Fibroblast of skin of left quadriceps (primary cell): ENCODE measurements at places on chromosomes 1 and 21.
A peak's percentile ranks its signal among the peaks of the same experiment; 100 is the strongest.

- no peak for DNase-seq
Measured at GRCh38 chr1:225911191-225912130, 12.6 kb downstream of the PYCR2 start.

GRCh38 chr1:182630586-182630985 lies 26.4 kb upstream of the RGS16 start:
- no peak for DNase-seq

DNA sequence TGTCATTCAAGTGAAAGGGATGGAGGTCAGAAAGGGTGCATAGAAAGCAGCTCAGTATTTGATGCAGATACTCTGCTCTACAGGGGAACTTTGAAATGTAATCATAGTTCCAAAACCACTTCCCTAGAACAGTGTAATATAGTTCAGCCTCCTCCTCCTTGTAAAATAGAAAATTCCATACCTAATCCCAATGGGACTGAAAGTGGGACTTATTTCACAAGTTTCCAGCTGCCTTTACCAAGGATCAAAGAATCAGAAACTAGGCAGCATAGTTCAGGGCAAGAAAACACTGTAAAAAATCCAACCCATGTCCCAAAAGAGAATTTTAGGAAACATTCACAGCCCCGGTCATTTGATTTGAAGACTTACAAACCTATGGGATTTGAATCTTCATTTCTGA lies 8.1 kb upstream of the TMCO2 start:
- no peak for DNase-seq

- DNase-seq: no peak
Measured at GRCh38 chr1:8684590-8684989, 132.8 kb downstream of the RERE start.

DNA sequence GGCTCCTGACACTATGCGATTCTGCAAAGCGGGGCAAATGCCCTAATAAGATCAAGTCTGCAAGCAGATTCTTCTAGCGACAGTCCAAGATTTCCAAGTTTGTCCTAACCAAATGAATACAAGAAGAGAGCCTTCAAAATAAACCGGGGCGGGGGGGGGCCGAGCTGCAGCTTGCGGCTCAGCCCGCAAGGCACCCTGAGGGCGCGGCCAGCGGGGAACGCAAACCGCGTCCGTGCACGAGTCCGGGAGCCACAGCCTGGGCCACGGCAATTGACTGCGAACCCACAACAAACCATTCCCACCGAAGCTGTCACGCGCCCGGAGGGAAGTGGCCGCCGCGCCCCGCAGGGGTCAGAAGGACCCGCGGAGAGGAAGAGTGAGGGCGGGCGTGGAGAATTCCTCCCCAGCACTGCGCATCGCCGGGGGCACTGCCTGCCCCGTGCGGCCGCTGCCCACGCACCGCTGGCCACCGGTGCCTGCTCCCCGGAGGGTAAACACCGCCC lies 687 bp downstream of the TGFBR3 start:
- DNase-seq: no peak

DNA sequence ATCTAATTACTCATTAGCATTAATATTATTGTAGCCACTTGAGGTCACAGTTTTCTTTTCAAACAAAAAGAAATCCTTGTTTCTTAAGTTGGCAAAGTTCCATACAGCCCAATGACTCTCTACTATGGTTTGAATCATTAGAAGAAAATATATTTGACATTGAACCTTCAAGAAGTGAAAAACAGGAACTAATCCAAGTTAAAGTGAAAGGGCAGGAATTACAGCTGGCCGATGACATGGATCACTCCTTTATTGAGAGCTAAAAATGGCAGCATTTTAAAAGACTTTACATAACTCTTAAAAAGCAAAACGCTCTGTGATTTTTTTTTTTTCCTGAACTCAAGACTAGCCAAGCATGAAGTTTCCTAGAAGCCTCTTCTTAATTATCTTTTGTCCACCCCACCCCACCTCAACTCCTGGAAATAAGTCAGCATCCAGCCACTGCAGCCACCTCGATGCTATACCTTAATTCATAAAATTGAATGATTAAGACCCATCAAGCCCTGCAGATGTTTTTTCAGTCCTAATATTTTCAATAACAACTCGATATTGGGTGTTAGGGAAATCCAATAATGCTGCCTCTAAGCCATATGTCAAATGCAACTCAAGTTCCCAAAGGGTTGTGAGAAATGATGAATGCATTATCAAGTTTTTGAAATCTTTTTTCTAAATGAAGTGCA lies 323.1 kb downstream of the HHIPL2 start:
- no peak for DNase-seq

- no peak for DNase-seq
Measured at GRCh38 chr1:161000736-161001480, 20.0 kb downstream of the F11R start.

DNA sequence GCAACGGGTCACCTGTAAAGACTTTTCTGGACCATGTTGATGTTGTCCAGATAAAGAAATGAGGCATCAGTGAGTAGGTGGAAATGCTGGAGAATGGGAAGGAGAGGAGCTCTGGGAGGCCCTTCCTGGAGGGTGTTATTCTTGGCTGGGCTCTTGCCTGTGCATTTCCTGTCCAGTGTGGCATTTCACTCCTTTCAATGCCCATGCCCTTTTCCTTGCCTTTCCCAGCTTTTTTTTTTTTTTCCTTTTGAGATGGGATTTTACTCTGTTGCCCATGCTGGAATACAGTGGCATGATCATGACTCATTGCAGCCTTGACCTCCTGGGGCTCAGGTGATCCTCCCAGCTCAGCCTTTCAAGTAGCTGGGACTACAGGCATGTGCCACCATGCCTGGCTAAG lies 11.8 kb downstream of the NOS1AP start:
- no peak for DNase-seq

GRCh38 chr1:223207293-223208066 lies 64.4 kb upstream of the TLR5 start:
- DNase-seq: peak; percentile 32

- no peak for DNase-seq
Measured at GRCh38 chr1:211579440-211580302, 710 bp upstream of the SLC30A1 start.

GRCh38 chr1:47727051-47727696 lies 270.0 kb downstream of the TRABD2B start:
- no peak for DNase-seq

DNA sequence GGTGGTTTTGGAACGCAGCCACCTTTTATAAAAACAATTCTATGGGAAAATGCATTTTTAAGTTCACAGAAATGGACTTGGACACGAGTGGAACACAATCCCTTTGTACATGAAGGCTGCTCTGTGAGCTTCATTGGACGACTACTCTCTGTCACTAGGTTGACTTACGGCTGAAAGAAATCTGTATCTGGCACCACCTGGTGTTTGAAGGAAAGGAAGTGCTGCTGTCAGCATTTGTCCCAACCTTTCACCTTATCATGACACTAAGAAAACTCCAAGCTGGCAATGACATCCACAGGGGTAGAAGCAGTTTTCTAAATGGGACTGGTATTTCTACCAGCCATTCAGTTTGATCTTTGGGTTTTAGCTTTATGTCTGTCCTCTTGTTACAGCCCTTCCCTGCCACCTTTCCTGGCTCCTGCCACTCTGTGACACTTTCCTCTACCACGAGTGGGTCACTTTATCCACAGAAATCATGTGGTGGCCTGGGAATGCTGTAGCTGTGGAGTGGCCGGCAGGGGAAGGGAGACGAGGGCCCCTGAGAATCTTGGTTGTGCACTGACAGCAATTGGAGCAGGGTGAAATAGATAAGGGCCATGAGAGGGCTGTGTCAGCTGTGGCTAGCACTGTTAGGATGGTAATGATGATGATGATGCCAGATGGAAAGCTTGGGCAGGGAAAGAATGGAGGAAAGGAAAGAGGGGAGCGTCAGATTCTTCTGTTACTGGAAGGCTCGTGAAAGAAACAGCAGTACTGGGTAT lies 85.2 kb downstream of the TBX19 start:
- no peak for DNase-seq

GRCh38 chr21:38832664-38833063 lies 26.9 kb downstream of the ETS2 start:
- DNase-seq: no peak

DNA sequence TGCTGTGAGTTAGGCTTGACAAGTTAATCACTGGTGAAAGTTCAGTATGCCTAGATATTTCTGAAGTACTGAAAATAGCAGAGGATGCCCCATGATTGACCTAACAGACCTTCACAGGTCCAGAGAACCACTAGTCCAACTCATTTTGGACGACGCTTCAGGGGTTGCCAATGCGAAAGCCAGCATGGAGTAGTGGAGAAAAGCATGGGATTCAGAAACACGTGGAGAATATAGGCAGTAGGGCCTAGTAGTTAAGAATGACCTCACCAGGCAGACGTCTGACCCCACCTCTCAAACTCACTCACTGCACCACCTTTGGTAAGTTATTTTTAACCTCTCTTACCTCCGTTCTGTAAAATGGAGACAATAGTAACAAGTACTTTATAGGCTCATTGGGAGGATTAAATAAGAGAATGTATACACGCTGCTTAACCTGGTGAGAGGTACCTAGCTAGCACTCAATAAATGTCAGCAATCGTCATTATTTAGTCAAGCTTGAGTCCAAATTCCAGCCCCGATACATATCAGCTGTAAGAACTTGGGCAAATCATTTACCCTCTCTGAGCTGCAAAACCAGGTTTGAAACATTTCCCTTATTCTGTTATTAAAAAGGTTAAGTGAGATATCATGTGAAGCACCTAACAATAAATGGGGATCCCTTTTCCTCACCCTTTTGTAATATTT lies 13.2 kb downstream of the PLPP3 start:
- DNase-seq: no peak

GRCh38 chr1:89823679-89824292 lies 3.0 kb downstream of the LRRC8D start:
- DNase-seq: no peak

- no peak for DNase-seq
Measured at GRCh38 chr1:60751306-60751705, 331.1 kb upstream of the NFIA start.

DNA sequence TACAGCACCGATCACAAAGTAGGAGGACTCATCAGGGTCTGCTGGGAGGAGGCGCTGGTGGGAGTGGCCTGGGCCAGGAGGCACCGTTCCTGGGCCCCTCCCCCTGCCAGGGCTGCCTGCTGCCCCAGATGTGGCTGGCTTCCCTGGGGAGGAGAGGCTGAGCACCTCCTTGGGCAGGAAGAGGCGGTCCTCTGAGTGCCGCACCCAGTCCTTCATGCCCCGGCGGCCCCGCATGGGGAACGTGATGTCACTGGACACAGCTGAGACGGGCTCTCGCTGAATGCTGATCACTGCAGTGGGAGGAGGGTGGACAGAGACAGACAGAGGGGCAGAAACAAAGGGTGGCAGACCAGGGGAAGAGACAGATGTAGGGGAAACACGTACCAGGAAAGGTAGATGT lies 24.8 kb downstream of the ADGRB2 start:
- DNase-seq: no peak

- DNase-seq: no peak
Measured at GRCh38 chr1:177286396-177286795, 115.6 kb downstream of the BRINP2 start.

DNA sequence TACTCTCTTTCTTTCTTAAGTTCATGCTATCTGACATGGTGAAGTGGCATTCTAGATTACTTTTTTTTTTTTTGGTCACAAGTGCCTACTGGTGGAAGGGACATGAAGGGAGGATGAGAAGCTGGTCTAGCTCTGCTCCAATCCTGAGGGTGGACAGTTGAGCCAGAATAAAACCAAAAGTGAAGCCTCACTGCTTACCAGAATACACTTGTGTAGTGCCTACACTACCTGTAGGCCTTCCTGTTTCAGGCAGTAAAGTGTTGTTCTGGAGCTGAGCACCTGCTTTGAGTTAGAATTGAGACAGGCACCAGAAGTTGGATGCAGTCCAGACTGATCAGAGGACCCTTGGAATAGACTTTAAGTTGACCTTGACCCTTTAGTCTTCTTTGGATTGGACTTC lies 40.4 kb upstream of the APOBEC4 start:
- DNase-seq: no peak
